Heart right ventricle (tissue), 16 donors: ENCODE measurements at places on chromosomes 5 and 9. TPM values are rescaled to one million over a fixed set of nuclear protein-coding genes. Genes with fewer than 3 reads are reported as not detected.

Gene TMEM250
- 13.5 TPM for total RNA-seq

Gene OR2K2
- 0.37 TPM for total RNA-seq

Gene ECM2
- 14.9 TPM for total RNA-seq

Gene SLC6A3
- not detected for total RNA-seq

Gene SLC34A3
- total RNA-seq, result not detected

Gene OR2V2
- not detected for total RNA-seq

Gene EIF4E1B
- not detected for total RNA-seq

Gene CYLC2
- total RNA-seq, result not detected

Gene FEM1C
- 59.8 TPM for total RNA-seq

Gene TNFSF8
- 1.5 TPM for total RNA-seq

Gene CENPK
- total RNA-seq, result 3.5 TPM

Gene FAM153A
- 3.4 TPM for total RNA-seq

Gene OR1Q1
- total RNA-seq, result not detected

Gene ZNF608
- 9.8 TPM for total RNA-seq

Gene N4BP3
- total RNA-seq, result 5.5 TPM

Gene TERT
- not detected for total RNA-seq

Gene CDX1
- total RNA-seq, result not detected

Gene ANKDD1B
- not detected for total RNA-seq

Gene SLC25A2
- not detected for total RNA-seq

Gene DIPK1B
- total RNA-seq, result 15.7 TPM

Gene OR1J2
- total RNA-seq, result not detected

Gene PCDHB10
- total RNA-seq, result 0.66 TPM

Gene SPINK4
- total RNA-seq, result not detected

Gene ARL14EPL
- not detected for total RNA-seq

Gene ZNF454
- total RNA-seq, result 1.4 TPM

Gene PCYOX1L
- 3.5 TPM for total RNA-seq

Gene TMEM171
- not detected for total RNA-seq

Gene ZNF484
- 7.0 TPM for total RNA-seq

Gene HAVCR2
- 1.8 TPM for total RNA-seq

Gene PCDHA10
- total RNA-seq, result 0.37 TPM

Gene PCDHGA2
- 7.6 TPM for total RNA-seq

Gene COL27A1
- total RNA-seq, result 11.5 TPM

Gene DPYSL3
- total RNA-seq, result 20.5 TPM

Gene ARHGEF39
- 0.66 TPM for total RNA-seq

Gene AIF1L
- 22.0 TPM for total RNA-seq

Gene REEP2
- 7.6 TPM for total RNA-seq

Gene ANKRD18A
- 2.9 TPM for total RNA-seq

Gene PLAC8L1
- total RNA-seq, result 0.41 TPM

Gene LHFPL2
- 7.0 TPM for total RNA-seq
